Mesothelial cell of epicardium (in vitro differentiated cells): ENCODE measurements at places on chromosomes 6 and 20.

DNA sequence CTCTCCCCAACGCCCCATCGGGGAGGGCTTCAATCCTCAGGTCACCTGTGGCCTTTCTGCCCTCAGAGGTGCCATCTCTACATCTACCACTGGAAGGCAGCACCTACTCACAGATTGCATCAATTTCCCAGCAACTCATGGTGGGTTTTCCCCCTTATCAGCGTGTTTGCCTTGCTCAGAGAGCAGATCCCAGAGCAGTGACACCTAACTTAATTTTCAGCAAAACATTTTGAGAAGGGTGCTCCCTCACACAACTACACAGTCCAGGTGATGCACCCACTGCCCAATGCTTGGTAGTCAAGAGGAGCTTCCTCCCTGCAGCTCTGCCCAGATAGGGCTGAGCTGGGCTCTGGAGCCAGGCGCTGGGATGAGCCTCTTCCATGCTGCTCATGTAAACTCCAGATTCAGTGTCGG, 48.2 kb downstream of the PLG start:
- no peak overlapping the region for H3K4me3 ChIP-seq
- peaks cover 4% of the 10 kb centered on the region for H3K36me3 ChIP-seq
- no peak for DNase-seq
- no peak overlapping the region for H3K27ac ChIP-seq
- peaks cover 22% of the 10 kb centered on the region for H3K27me3 ChIP-seq

GRCh38 chr6:89311853-89312531, 3.1 kb downstream of the GABRR2 start:
- peaks cover 4% of the 10 kb centered on the region for H3K36me3 ChIP-seq
- H3K27me3 ChIP-seq, result peaks cover 4% of the 10 kb centered on the region
- no peak overlapping the region for H3K4me3 ChIP-seq

DNA sequence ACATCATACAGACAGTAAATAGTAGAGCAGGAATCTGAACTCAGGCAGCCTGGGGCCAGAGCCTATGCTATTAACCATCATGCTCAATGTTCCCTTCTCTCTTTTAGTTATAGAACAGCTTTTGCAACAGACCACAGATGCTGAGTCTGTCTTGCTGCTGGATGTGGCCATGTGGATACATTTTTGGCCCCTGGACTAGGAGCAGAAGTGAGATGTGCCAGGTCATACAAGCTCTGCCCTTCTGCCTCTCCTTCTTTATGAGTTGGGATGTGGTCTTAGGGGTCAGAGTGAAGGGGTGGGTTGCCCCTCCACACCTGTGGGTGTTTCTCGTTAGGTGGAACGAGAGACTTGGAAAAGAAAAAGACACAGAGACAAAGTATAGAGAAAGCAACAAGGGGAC, 14.6 kb upstream of the AARS2 start:
- H3K4me3 ChIP-seq, result no peak overlapping the region
- H3K4me1 ChIP-seq, result peaks cover 8% of the 10 kb centered on the region
- DNase-seq, result no peak
- H3K27ac ChIP-seq, result no peak overlapping the region
- peaks cover 44% of the 10 kb centered on the region for H3K27me3 ChIP-seq

- H3K27me3 ChIP-seq, result peaks cover 6% of the 10 kb centered on the region
- no peak overlapping the region for H3K4me3 ChIP-seq
- peaks cover 12% of the 10 kb centered on the region for H3K4me1 ChIP-seq
Observed at GRCh38 chr20:10006447-10007090, 28.2 kb upstream of the ANKEF1 start.

GRCh38 chr20:14526891-14527290, 189.5 kb upstream of the FLRT3 start:
- H3K27ac ChIP-seq, result no peak overlapping the region
- no peak for DNase-seq
- H3K4me3 ChIP-seq, result no peak overlapping the region
- no peaks in the 10 kb centered on the region for H3K36me3 ChIP-seq
- peaks cover 10% of the 10 kb centered on the region for H3K4me1 ChIP-seq

GRCh38 chr6:121175827-121176226, 158.5 kb downstream of the TBC1D32 start:
- DNase-seq, result no peak
- H3K4me1 ChIP-seq, result no peaks in the 10 kb centered on the region
- no peak overlapping the region for H3K4me3 ChIP-seq
- H3K27ac ChIP-seq, result no peak overlapping the region
- H3K27me3 ChIP-seq, result no peaks in the 10 kb centered on the region
- H3K36me3 ChIP-seq, result peaks cover 31% of the 10 kb centered on the region

GRCh38 chr6:131960371-131961133, 9.4 kb upstream of the CCN2 start:
- H3K27ac ChIP-seq, result no peak overlapping the region
- peaks cover 2% of the 10 kb centered on the region for H3K4me1 ChIP-seq
- H3K27me3 ChIP-seq, result no peaks in the 10 kb centered on the region
- no peak for DNase-seq
- no peaks in the 10 kb centered on the region for H3K36me3 ChIP-seq

GRCh38 chr6:154537511-154538325, 27.2 kb upstream of the CNKSR3 start:
- peak overlapping the region; percentile 70 for H3K27ac ChIP-seq
- DNase-seq, result no peak
- H3K4me1 ChIP-seq, result peaks cover 38% of the 10 kb centered on the region
- no peak overlapping the region for H3K4me3 ChIP-seq

- H3K27me3 ChIP-seq, result peaks cover 2% of the 10 kb centered on the region
- no peaks in the 10 kb centered on the region for H3K36me3 ChIP-seq
- no peak overlapping the region for H3K27ac ChIP-seq
- H3K4me3 ChIP-seq, result no peak overlapping the region
- DNase-seq, result no peak
Observed at GRCh38 chr6:170041526-170041925, 249.4 kb downstream of the DLL1 start.

DNA sequence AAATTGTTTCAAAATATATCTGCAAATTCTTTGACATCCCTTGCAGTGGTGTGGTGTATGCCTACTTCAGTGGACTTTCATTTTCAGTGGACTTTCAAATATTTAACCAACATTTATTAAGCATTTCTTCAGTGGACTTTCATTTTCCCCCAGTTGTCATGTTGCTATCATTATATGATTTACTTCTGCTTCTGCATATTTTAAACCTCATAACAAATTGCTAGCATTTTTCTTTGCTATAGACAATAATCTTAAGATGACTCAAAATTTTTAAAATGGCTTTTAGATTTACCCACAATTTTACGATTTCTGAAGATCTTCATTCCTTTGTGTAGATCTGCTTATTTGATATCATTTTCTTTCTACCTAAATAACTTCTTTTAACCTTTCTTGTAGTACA, 592.7 kb upstream of the SLC35B3 start:
- peaks cover 9% of the 10 kb centered on the region for H3K4me1 ChIP-seq
- peaks cover 2% of the 10 kb centered on the region for H3K36me3 ChIP-seq
- H3K27me3 ChIP-seq, result no peaks in the 10 kb centered on the region
- no peak for DNase-seq

- H3K4me3 ChIP-seq, result no peak overlapping the region
- no peaks in the 10 kb centered on the region for H3K4me1 ChIP-seq
Observed at GRCh38 chr6:37004044-37004980, 1.1 kb upstream of the FGD2 start.

- no peak for DNase-seq
- no peak overlapping the region for H3K4me3 ChIP-seq
- H3K27ac ChIP-seq, result no peak overlapping the region
- peaks cover 5% of the 10 kb centered on the region for H3K36me3 ChIP-seq
Observed at GRCh38 chr6:166958926-166959861, 2.8 kb upstream of the RNASET2 start.

DNA sequence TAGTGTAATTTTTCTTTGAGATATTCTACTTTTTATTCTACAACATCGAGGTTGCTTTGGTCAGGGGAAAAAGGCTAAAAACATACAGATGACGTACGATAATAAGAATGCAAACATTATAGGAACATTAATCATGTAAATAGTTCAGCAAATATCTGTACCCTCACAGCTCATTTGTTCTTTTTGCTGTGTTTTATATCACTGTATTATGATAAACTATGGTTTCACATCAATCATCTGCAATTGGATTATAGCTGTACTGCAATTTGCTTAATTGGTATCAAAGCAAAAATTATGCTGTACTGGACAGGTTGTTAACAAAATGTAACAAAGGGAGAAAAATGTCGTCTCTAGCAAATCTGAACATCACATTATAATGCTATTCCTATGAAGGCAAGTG, 597.1 kb downstream of the EPHA7 start:
- no peak overlapping the region for H3K27ac ChIP-seq
- H3K4me3 ChIP-seq, result no peak overlapping the region
- peaks cover 9% of the 10 kb centered on the region for H3K4me1 ChIP-seq
- no peaks in the 10 kb centered on the region for H3K36me3 ChIP-seq
- DNase-seq, result no peak

GRCh38 chr20:8860011-8860495, 208.8 kb upstream of the PLCB4 start:
- no peak for DNase-seq
- peaks cover 3% of the 10 kb centered on the region for H3K4me1 ChIP-seq
- H3K36me3 ChIP-seq, result no peaks in the 10 kb centered on the region

DNA sequence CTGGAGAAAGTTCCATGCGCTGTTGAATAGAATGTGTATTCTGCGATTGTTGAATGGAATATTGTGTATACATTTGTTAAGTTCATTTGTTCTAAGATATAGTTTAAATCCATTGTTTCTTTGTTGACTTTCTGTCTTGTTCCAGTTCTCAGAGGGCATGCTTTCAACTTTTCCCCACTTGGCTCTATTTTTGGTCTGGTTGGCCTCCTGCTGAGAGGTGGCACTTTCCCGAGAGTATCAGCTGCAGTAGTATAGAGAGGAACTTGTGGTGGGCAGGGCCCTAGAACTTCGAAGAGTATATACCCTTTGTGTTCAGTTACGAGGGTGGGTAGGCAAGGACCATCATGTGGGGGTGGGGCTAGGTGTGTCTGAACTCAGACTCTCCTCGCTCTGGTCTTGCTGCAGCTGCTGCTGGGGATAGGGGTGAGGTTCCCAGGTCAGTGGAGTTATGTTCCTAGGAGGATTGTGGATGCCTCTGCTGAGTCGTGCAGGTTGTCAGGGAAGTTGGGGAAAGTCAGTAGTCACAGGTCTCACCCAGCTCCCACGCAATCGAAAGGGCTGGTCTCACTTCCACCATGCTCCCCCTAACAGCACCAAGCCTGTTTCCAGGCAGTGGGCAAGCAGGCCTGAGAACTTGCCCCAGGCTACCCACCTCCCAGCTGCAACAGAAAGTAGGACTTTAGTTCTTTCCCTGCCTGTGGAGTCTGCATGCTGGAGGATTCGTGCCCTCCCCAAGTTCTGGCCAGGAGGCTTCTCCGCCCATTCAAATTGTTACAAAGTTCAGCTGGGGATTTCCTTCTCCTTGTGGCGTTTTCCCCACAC, 118.9 kb upstream of the SSTR4 start:
- no peaks in the 10 kb centered on the region for H3K36me3 ChIP-seq
- no peak overlapping the region for H3K4me3 ChIP-seq
- peaks cover under 1% of the 10 kb centered on the region for H3K4me1 ChIP-seq

DNA sequence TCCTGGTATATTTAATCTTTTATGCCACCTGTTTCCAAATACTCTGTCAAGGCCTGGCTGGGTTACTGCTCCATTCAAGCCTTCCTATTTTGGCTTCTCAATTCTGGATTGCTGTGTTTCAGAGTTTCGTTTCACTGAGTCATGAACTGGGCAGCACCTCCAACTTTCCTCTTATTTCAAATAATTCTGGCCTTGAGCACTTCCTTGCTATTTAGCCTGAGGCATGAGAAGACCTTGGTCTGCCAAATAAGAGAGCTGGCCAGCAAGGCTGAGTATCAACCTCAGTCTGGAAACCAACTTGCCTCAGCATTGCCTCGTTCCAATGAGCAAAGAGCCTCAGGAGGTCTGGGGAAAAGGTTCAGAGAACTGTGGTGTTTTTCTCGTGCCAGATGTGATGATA, 66.6 kb downstream of the TNFAIP3 start:
- H3K4me1 ChIP-seq, result peaks cover 8% of the 10 kb centered on the region
- H3K36me3 ChIP-seq, result peaks cover 11% of the 10 kb centered on the region
- no peak for DNase-seq

DNA sequence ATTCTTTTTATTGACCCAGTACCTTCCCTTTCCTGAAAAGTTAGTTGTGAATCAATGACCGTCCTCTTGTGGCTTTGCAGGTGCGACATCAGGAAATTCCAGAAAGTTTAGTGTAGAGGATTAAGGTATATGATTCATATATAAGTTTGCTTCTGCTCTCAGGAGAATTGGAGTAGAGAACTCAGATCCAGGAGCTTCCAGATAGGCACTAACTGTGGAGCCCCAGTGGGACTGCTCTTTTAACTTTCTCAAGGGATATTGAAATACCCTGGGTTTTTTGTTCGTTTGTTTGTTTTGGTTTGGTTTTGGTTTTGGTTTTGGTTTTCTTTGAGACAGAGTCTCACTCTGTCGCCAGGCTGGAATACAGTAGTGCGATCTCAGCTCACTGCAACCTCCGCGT, 9.5 kb downstream of the TAAR2 start:
- DNase-seq, result no peak
- no peak overlapping the region for H3K27ac ChIP-seq
- H3K4me3 ChIP-seq, result no peak overlapping the region
- no peaks in the 10 kb centered on the region for H3K36me3 ChIP-seq

- H3K4me3 ChIP-seq, result no peak overlapping the region
- no peaks in the 10 kb centered on the region for H3K27me3 ChIP-seq
- DNase-seq, result no peak
- peaks cover 14% of the 10 kb centered on the region for H3K36me3 ChIP-seq
- peaks cover 2% of the 10 kb centered on the region for H3K4me1 ChIP-seq
Observed at GRCh38 chr6:90049295-90049694, 155.0 kb downstream of the GJA10 start.

- H3K4me1 ChIP-seq, result peaks cover 9% of the 10 kb centered on the region
- DNase-seq, result no peak
- H3K36me3 ChIP-seq, result no peaks in the 10 kb centered on the region
- no peak overlapping the region for H3K4me3 ChIP-seq
Observed at GRCh38 chr6:41229721-41230120, 1.6 kb downstream of the TREML4 start.

GRCh38 chr6:113089056-113089455, 741.9 kb downstream of the RFPL4B start:
- DNase-seq, result no peak
- H3K27me3 ChIP-seq, result no peaks in the 10 kb centered on the region
- H3K36me3 ChIP-seq, result peaks cover 4% of the 10 kb centered on the region
- no peak overlapping the region for H3K27ac ChIP-seq
- H3K4me3 ChIP-seq, result no peak overlapping the region
- H3K4me1 ChIP-seq, result peaks cover 9% of the 10 kb centered on the region

DNA sequence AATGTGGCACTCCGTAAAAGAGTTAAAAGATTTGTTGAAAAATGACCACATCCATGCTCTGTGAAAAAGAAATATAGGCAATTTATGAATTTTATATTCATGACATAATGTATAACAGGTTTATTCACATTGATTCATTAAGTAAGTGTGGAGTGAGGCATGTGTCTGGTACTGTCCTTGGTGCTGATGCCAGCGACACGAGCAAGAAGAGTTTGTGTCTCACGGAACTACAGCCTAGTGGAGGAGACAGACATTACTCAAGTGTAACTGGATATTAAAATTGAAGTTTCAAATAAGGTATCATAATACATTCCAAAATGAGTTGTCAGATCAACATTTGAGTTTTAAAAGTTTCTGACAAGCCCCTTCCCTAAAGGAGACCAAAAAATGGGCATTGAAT, 158.2 kb upstream of the PRND start:
- peak; percentile 27 for DNase-seq
- H3K4me1 ChIP-seq, result no peaks in the 10 kb centered on the region
- H3K36me3 ChIP-seq, result no peaks in the 10 kb centered on the region
- no peak overlapping the region for H3K27ac ChIP-seq
- H3K27me3 ChIP-seq, result peaks cover 20% of the 10 kb centered on the region
